ENCODE measurements at places on chromosomes 13 and 19.

GRCh38 chr19:1621021-1621420 lies 15.8 kb upstream of the UQCR11 start:
- no peak for DNase-seq

- no peak for DNase-seq
These were observed 14.4 kb upstream of the TPM4 start for GRCh38 chr19:16061943-16062342.

DNA sequence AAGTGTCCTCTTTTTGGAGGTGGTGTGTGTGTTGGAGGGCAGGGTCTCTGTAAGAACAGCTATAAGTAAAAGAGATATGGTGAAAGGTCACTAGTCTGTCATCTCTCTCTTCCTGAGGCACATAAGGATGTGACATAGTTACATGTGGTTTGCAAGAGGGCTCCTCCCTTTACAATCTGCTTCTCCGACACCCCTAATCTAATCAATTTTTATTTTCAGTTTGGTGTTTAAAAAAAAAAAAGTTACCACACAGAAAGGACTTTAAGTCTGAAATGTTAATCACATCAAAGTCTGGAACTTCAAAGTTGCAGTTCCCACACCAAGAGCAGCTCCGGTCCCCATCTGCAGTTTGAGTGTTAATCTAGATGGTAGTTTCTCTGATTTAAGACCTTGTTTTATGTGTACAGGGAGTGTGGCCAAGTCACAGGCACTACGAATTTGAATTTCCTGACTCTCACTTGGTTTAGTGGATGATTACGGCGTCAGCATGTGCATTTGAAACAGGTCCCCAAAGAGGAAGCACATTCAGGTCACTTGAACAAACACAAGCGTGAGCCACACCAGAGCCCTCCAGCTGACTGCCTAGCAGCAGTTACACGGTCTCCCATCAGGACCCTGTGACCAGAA lies 53.1 kb downstream of the FOXO1 start:
- peak; percentile 25 for DNase-seq

GRCh38 chr19:33047422-33047821 lies 17.3 kb downstream of the RHPN2 start:
- no peak for DNase-seq

- DNase-seq: no peak
These were observed 37.4 kb downstream of the CEBPA start for GRCh38 chr19:33264881-33265445.

- DNase-seq: no peak
These were observed 130.2 kb upstream of the MCF2L start for GRCh38 chr13:112838842-112839117.

DNA sequence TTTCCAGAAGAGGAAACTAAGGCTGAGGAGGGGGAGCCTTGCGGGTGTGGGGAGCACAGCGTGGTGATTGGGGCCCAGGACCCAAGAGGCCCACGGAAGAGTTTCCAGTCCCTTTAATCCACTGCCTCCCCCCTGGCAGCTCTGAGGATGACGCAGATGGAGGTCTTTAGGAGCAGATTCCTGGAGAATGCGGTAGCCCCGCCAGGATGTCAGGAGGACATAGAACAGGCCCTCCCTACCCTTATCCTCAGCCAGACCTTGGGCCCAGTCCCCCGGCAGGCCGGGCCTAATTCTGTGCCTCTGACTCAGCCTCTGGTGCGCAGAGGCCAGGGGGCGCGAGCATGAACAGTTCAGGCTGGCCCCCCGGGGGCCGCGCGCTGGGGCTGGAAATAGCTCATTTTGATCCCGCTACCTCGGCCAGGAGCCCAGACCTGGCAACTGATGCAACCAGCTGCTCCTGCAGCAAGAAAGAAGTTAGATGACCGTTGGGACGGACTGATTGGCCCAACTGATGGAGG lies 461 bp upstream of the HSPB6 start:
- DNase-seq: no peak

DNA sequence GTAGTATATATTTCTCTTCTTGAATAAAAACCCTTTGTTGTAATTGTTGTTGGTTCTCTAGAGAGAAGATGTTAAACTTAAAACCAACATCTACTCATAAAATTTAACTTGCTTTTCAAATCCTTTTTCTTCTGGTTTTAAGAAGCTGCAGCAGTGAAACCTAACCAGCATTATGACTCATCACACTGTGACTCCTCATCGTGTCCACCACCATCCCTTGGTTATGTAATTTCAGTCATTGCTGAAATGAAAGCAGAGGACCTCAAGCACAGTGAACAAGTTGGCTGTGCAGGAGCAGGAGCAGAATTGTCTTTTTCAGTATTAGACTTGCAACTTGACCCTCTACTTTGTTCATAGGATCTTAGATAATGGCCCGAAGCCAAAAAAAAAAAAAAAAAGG lies 64.9 kb upstream of the HTR2A start:
- no peak for DNase-seq

GRCh38 chr13:20767309-20767943 lies 6.3 kb downstream of the EEF1AKMT1 start:
- DNase-seq: no peak

DNA sequence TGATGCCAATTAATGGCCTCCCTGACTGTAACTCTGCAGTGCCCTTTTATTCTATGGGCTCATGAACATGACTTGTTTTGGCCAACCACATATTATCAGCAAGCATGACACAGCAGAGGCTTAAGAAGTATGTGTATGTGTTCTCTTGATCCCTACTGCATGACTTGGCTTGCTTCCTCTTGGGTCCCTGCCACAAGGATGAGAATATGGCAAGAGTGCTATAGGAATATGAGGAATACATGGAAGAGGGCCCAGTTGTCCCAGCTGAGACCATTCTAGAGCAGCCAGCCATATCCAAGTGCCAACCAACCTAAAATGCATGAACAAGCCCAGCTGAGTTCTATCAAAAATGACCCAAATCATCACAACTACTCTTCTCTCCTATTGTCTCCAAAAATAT lies 576.7 kb upstream of the PCDH9 start:
- DNase-seq: no peak

- DNase-seq: no peak
These were observed 156.9 kb downstream of the ENOX1 start for GRCh38 chr13:43629691-43630480.

- DNase-seq: no peak
These were observed 2.8 kb downstream of the GRK1 start for GRCh38 chr13:113669755-113670341.

DNA sequence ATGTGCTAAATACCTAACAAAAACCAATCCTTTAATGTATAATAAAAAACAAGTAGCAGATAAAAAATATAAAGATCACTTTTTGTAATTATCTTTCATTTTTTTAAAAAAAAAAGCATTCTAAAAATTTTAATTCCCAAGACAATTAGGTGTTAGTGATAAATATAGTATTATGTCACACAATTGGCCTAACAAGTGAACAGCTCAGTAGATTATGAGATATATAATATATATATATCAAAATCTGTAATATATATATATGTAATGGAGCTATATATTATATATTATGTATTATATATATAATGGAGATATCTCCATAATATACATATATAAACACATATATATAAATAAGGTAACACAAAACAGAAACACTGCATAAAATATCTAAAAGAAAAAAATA lies 1531.1 kb upstream of the MIR17HG start:
- no peak for DNase-seq

DNA sequence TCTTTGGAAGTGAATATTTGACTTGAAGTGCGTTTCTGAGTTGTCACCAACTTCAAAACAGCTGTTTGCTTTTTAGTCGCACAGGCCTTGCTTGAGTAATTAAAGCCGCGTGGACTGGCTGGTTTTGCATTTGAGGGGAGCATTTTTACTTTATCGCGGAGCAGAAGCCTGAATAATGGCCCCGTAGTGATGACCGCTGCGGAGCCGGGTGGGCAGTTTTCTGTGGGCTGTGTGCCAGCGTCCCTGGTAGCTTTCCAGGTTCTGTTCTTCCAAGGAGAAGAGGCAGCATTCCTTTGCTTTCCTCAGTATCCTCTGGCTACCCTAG lies 1.1 kb downstream of the NAA16 start:
- DNase-seq: no peak

DNA sequence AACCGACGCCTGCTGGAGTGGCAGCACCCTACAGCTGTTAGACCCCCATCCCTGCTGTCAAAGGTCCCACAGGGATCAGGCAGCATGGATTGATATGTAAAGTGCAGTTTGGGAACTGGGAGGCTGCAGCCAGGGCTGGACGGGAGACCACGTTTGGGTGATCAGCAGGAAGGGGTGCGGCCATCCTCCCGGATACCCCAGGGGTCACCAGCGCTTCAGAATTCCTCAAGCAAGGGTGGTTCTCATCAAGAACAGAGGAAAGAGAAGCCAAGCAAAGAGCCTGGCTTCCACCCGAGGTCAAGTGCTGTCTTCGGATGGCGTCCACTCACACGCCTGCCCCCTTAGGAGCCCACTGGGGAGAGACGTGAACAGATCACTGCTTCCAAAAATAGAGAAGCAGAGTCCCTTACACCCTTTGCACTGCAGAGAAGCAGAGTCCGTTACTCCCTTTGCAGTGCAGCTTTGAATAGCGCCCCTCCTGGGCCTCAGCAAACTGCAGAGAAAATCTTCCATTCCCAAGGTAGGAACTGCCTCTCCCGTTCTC lies 35.5 kb downstream of the DHRS12 start:
- no peak for DNase-seq

DNA sequence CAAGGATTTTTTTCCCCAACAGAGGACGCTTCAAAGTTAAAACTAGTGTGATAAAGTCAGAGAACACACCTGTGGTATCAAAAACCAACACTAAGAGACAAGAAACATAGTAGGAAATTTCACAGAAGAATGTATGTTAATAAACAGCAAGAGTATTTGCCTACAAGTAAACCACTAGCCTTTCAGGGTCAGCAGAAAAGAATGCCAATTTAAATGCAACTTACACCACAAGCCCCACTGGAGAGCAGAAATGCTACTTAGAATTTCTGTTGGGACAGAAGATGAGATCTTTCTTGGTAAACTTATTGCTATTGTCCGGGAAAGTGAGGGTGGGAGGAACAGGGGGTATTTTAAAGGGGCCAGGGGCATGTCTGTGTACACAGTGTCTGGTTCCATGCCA lies 68.6 kb downstream of the STK24 start:
- no peak for DNase-seq

DNA sequence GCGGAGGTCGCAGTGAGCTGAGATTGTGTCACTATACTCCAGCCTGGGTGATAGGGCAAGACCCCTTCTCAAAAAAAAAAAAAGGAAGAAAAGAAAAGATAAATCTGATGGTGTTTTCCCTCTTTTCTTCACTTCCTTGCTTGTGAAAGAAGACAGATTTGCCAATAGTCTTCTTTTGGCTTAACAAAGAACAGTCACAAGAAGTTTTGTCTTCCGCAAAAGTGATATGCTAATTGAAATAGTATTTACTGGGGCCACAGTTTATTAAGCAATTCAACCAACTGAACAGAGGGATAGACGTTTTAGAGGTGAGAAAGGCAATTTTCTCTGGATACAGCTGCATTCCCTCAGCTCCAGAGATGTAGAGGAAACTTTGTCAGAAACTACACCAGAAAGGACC lies 22.9 kb upstream of the PLAUR start:
- DNase-seq: no peak

- no peak for DNase-seq
These were observed 2.8 kb downstream of the UBA2 start for GRCh38 chr19:34430738-34431625.

DNA sequence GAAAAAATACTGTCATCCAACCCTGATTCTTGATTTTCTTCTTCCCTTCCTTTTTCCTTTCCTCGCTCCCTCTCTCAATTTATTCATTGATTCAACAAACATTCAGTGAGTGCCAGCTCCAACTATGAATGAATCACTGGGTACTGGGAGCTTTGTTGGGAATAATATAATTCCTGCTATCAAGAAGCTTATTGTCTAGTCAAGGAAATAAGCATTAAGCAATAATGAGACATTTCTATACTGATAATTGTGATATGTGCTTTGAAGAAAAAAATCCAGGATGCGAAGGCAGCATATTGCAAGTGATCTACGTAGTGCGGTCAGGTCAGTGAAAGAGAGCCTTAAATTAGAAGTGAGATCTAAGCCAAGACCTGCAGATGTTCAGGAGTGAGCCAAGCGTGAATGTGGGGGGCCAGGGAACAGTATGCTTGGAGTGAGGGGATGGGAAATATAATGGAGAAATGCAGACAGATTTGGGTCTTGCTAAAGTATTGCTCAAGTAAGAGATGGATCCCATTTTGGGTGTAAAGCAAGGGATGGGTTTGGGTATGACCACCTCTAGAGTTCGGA lies 253.5 kb downstream of the LHFPL6 start:
- DNase-seq: no peak

GRCh38 chr13:89584058-89584620 lies 1763.3 kb upstream of the MIR17HG start:
- DNase-seq: no peak

- DNase-seq: no peak
These were observed 261.6 kb downstream of the SLITRK1 start for GRCh38 chr13:83620530-83621220.

GRCh38 chr13:113883314-113883811 lies 19.5 kb upstream of the GAS6 start:
- DNase-seq: no peak

DNA sequence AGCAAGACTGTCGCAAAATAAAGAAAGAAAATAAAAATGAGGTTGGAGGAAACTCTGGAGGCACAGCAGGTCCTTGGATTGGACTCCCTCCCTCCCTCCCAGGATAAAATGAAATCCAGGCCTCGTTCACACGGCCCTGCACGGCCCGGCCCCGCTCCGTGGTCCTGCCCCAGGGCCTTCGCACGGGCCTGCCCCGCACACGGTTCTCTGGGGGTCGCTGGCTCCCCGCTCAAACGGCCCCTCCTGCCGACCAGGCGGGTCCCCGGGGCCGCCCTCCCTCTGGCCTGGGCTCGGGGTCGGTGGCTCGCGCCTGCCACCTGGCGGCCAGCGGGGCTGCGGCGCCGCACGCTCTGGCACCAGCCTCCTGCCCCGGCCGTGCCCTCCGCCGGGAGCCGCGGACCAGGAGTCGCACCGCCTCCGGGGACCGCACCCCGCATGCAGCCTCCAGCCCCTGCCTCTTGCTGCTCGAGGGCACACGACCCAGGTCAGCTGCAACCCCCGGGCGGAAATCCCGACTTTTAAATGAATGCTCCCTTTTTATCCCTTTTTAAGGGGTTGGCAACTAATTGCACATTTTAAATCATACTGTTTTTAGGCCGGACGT lies 1.5 kb upstream of the WDR18 start:
- DNase-seq: no peak

DNA sequence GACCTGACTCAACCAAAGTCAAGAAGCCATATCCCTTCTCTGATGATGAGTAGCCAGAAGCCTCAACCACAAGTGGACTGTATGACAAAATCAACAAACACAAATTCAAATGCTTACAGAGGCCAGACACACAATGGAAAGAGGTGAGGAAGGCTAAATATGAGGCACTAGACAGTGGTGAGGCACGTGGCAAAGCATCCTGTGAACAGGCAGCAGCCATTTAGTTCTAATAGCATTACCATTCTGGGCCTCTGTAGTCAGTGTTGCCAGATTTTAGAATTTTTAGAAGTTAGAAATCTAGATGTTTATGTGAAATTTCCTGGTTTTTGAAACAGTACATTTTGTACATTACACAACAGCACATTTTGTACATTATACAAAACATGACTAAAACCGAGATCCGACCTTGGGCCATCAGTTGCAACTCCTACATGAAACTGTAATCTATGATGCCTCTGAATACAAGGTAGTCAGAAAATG lies 403.3 kb downstream of the COG6 start:
- DNase-seq: no peak

GRCh38 chr19:52554216-52554971 lies 15.7 kb upstream of the ZNF701 start:
- DNase-seq: no peak

- DNase-seq: no peak
These were observed 35.8 kb downstream of the STOML3 start for GRCh38 chr13:38954844-38955243.

GRCh38 chr19:1852581-1853128 lies 4.4 kb upstream of the REXO1 start:
- DNase-seq: no peak

GRCh38 chr13:73158851-73159250 lies 100.0 kb downstream of the KLF5 start:
- DNase-seq: no peak
